ENCODE measurements at places on chromosomes 5 and 9.

GRCh38 chr9:21031091-21031807, at the start of gene HACD4:
Gene HACD4, minus strand, starts transcription at chr9:21031640. Its CDS starts 50 bp downstream, at chr9:21031590.
- peak; percentile 31 for DNase-seq

DNA sequence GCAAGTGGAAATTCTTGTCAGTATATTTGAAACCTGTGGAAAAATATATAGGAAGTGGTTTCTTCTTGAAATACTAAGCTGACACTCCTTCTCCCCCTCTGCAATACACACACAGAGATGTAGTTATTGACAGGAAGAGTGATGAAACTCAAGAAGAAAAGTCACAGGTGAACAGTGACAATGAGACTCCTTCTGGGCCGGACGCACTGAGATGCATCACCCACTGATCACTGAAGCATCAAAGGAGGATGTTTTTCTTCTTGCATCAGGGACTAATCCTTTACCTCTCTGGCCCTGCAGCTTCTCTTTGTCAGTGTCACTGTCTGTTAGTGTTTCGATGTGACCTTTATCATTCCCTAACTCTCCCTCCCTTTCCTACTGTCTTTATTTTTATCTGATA, 1864.2 kb upstream of the C9orf72 start:
- DNase-seq = no peak

GRCh38 chr5:139458580-139459407, 3.7 kb downstream of the ECSCR start:
- DNase-seq = peak; percentile 55

DNA sequence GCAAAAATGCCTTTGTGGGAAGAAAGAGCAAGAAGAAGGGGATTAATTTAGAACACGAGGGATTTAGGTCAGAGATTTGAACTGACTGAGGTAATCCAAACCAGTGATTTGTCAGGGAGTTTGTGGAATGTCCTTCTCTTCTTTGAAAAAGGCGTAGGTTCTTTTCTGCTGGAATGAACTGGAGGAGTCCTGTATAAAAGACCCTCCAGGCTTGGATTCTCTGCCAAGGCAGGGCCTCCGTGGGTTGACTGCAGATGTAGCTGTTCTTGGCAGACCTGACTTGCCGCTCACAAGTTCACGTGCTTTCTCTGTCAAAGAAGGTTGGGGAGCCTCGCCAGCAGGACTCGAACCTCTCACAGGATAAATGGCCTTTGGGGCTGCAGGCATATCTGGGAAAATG, 62.8 kb upstream of the STC2 start:
- no peak for DNase-seq

DNA sequence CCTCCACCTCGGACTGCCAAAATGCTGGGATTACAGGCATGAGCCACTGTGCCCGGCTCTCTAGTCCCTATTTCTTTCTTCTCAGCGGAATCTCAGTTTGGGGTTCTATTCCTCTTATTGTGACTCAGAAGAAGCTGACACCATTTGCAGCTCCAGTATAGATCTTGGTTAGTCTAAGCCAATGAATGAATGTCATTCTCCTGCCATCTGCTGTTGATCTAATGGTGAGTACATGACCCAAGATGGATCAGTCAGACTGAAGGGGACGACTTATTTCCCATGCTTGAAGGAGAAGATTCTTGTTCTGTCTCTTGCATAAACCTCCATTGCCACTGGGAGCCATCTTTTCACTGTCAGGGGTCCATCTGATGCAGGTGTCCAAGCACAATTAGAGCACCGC, 76.0 kb upstream of the KLF9 start:
- DNase-seq = no peak

- no peak for DNase-seq
Measured at GRCh38 chr5:173750538-173751265, 134.3 kb upstream of the BOD1 start.

- no peak for DNase-seq
Measured at GRCh38 chr5:151456321-151456940, 9.0 kb downstream of the SLC36A1 start.

DNA sequence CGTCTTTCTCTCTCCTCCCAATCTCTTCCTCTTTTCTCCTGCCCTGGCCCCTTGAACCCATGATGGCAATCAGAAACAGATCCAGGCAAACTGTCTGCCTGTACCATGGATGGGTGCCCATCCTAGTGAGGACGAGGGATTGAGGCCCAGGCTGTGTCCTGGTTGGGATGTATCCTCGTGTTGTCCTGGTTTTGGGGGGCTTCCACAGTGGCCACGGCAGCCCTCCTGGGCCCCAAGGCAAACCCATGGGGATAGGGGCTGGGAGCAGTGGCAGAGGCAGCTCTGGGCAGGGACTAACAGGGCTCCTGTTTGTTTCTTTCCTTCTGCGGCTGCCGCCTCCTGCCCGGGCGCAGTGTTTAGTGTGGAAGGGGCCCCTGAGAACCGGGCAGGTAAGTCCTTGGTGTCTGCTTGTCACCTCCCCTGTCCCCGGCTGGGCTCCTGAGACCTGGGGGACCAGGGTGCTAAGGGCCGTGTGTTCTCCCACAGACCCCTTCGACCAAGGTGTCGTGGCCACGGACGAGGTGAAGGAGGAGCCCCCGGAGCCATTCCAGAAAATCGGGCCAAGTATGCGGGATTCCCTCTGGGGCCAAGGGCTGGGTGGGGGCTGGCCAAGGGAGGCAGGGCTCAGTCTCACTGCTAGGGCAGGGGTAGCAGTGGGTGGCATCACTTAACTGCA, 70.0 kb downstream of the AMBP start:
- no peak for DNase-seq

GRCh38 chr5:35308421-35308820, 78.1 kb upstream of the PRLR start:
- no peak for DNase-seq

- no peak for DNase-seq
Measured at GRCh38 chr9:2936221-2936620, 92.3 kb upstream of the PUM3 start.

- DNase-seq = no peak
Measured at GRCh38 chr9:37255187-37255586, 134.8 kb downstream of the ZCCHC7 start.

DNA sequence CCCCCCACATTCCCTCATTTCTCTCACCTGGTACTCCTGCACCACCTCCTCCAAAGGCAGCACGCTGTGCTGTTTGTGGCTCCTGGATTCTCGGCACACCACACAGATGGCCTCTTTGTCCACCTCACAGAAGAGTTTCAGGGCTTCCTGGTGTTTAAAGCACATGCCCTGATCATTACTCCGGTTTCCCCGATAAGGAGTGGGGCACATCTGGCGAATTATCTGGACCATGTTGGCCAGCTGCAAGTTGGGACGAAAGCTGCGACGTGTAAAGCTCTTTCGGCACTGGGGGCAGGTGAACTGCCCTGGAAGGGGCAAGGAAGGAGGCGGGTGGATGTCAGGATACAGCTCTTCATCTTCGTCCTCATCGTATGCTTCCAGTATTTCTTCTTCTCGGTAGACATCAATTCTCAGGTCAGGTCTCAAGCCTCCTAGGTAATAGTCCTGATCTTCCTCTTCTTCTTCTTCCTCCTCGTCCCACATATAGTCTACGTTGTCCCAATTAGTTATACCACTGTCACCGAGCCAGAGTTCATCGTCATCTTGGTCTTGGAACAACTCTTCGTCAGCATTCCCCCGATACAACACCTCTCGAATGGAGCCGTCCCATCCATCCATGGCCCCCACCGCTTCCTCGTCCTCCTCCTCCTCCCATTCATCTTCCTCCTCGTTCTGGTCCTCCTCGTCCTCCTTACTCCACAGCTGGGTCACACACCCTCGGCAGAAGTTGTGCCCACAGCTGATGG, 796 bp downstream of the TRIM52 start:
- no peak for DNase-seq

- DNase-seq = no peak
Measured at GRCh38 chr9:13437866-13438265, 158.4 kb upstream of the MPDZ start.

DNA sequence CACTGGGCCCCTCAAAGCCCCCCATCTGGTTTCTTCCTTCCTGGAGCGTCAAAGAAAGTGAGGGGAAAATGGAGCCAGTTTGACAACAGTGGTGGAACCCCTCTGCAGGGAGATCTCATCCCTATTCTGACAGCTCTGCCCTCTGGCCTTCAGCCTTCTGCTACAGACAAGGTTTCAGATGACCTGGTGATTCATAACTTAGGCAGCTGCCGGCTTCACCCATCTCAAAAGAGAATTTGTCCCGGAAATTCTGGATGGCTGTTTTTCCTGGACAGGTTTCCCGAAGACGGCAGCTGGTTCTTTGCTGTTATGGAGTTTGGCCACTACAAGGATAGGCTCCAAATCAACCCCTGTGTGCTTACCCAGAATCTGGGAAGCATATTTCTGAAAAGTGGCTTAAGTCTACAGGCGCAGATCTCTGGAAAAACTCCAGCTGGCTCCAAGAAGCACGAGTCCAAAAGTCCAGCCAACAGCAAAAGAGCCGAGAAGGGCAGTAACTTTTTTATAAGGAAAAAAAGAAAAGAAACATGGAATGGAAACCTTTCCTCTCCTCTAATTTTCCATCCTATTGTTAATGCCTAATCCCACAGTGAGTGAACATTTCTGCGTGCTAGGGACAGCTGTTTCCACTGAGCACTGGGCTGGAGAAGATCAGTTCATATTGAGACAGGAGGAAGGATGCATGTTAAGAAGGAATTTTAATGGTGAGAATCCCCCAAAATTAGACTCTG, 54.5 kb downstream of the ZNF366 start:
- no peak for DNase-seq

DNA sequence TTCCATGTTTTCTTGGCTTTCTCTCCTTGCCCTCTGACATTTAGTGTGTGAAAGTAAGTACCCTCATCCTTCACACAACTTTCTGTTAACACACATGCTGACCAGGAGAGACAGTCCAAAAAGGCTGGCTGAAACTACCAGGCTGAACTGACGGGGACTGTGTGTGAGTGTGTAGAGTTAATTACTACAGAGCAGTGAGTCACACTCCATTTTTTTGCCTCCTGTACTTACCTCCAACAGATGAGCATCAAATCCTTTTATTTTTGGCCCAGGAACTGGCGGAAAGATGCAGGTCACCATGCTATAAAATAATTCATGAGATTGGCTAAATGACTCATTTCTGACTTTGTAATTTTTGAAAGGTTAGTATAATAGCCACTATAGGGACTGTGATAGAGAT, 20.2 kb upstream of the AGXT2 start:
- no peak for DNase-seq

DNA sequence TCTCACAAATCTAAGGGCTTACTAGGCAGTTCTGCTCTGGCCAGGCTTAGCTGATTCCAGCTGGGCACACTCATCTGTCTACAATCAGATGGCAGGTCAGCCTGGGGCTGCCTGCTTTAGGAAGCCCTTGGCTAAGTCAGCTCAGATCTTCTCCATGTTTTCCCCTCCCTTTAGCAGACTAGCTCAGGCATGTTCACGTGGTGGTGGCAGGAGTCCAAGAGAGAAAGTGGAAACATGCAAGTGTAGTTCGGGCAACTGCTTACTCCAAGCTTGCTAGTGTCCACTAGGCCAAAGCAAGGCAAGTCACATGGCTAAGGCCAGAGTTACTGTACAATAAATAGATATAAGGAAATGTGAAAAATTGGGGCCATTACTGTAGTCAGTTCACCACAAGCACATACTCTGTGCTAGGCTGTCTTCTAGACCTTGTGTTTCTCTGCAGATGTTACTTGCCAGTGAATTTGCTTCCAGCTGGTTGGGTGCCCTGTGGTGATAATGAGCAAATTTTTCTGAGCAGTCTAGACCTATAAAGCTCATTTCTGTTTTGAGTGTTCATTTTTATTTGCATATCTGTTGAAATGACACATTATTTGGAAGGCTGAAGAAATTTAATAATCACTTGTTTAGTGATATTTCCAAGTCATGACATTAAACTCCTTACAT, 38.3 kb downstream of the RECK start:
- no peak for DNase-seq

DNA sequence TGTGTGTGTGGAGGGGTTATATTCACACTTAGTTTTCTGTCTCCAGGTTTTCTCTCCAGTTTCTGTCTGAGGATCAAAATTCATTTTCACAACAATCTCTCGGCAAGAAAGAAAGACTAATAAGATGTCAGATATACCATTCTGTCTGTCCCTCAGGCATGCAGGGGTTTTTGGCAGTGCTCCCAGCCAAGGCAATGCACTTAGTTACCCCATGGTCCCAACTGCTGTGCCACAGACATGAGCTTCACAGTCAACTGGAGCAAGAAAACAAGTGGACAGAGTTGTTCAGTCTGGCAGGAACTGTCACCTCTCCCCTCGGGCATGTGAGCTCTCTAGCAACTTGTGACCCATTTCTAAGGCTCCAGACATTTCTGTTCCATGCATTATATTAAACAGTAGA, 101.7 kb upstream of the LHFPL2 start:
- DNase-seq = no peak

DNA sequence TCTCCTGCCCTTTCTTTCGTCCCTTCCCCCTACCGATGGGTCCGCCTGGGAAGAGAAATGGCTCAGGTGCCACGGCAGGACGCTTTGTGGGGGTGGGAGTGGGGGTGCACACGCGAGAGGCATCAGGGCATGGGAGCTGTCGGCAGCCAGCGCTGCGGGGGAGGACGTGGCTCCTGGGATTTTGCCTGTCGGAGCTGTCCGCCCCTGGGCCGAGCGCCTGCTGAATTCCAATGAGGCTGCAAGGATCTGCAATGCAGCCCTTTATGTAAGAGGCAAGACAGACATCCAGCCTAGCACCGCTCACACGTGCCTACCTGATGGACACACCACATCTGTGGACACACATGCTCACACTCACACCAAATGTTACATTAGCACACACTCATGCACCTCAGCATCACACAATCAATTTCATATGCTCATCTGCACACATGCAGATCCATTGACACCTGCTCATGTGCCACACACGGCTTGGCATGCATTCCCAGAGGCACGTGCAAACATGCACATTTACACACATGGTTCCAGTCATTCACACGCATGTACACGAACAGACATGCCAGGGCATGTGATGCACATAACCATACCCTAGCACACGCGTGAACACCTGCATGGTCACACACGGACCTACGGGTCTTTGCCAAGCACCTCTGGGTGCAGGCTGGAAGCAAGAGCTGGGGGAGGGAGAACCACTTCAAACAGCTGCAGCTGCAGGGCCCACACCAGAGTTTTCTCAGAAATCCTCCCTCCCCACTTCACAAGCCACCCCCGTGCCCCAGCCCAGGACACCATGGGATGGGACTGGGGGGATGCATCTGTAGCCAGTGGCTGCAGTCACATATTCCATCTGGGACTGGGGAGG, 1.4 kb downstream of the GRIN1 start:
- DNase-seq = no peak

DNA sequence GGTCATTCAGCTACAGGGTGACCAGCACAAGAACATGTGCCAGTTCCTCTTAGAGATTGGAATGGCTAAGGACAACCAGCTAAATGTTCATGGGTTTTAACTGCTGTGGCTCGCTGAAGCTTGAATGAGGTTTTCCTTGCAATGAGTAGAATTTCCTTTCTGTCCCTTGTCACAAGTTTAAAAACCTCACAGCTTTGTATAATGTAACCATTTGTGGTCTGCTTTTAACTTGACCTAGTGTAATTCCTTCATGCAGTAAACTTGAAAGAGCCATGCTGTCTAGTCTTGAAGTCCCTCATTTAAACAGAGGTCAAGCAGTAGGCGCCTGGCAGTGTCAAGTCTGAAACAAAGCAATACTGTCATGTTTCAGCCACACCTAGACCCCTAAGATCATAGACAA, 181.3 kb upstream of the DMRT1 start:
- DNase-seq = no peak

- DNase-seq = no peak
Measured at GRCh38 chr9:113125386-113126035, 25.3 kb upstream of the SLC31A2 start.

GRCh38 chr9:120852240-120853010, 9.7 kb upstream of the PSMD5 start:
- DNase-seq = no peak
